ENCODE measurements at places on chromosomes 6 and 20.

DNA sequence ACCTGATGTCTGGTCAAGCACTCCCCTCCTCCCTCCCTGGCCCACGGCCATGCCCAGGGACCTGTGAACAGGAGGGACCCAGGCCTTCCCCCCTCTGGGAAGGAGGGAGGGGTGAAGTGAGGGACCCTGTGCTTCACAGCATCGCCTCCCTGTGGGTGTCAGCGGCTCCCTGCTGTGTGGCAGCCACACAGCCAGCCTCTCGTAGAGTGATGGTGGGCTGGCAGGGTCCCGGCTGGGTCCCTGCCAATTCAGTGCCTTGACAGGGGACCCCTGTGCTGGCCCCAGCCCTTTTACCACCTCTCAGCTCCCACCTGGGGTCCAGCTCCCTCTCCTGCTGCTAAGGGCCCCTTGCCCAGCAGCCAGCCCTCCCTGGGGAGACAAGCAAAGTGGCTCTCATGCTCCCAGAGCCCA, 31.3 kb upstream of the GRM4 start:
- no peak for DNase-seq

DNA sequence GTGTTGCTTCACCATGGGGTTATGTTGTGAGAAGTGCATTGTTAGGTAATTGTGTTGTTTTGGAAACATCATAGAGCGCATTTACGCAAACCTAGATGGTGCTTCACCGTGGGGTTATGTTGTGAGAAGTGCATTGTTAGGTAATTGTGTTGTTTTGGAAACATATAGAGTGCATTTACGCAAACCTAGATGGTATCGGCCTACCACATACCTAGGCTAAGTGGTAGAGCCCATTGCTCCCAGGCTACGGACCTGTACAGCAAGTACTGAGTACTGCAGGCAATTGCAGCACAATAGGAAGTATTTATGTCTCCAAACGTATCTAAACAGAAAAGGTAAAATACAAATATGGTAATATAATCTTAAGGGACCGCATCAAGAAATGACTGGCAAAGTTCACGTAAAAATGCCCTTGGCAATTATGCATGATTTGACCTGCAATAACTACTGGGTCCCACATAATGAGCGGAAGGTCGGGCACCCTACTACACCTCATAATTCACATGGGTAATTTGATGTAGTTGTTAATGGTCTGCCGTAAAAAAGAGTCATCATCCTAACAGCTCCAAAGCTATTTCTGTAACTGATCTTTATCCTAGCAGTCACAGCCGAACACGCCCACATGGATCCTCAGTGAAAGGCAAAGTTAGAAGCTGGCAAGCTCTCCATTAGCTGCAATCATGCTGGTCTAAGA, 76.0 kb downstream of the RSPH3 start:
- DNase-seq = no peak

- DNase-seq = no peak
These were observed 537.5 kb downstream of the QKI start for GRCh38 chr6:163952005-163952404.

DNA sequence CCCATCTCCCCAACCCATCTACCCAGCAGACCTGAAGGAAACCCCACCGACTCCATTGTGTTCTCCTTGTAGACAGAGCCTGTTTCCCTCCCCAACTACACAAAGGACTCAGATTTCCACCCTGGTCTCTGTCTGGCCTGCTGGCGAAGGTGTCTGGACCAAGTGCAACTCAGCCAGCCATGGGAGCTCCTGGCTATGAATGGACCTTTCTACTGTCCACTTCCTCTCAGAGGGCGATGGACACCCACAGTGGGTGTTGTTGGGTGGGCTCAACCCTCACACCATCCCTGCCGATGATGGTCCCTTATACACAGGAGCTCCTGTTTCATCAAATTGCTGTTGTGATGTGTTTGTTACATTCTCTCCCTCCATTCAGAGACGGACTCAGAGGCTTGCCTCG, 112.5 kb upstream of the PHACTR3 start:
- DNase-seq = no peak

- no peak for DNase-seq
These were observed 81.0 kb downstream of the TMEM170B start for GRCh38 chr6:11618533-11618932.

- DNase-seq = no peak
These were observed 19.3 kb downstream of the MYLK4 start for GRCh38 chr6:2731281-2731909.

Data from MM.1S (cell line).